ENCODE measurements at places on chromosomes 6 and 20.

DNA sequence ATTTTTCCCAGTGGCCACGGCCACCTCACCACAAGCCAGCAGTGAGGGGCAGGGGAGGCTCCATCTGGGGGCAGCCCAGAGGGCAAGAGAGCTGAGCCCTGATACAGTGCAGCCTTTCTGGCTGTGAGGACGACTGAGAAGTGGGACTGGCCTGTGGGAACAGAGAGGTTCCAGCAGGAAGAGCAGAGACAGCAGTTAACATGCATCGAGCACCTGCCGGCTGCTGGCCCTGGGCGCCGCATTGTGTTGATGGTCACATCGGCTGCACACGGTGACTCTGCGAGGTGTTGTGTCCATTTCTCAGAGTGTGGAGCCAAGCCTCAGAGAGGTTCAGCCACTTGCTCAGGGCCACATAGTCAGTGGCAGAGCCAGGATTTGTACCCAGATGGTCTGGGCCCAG, 9.8 kb downstream of the FOXS1 start:
- no peak for DNase-seq

DNA sequence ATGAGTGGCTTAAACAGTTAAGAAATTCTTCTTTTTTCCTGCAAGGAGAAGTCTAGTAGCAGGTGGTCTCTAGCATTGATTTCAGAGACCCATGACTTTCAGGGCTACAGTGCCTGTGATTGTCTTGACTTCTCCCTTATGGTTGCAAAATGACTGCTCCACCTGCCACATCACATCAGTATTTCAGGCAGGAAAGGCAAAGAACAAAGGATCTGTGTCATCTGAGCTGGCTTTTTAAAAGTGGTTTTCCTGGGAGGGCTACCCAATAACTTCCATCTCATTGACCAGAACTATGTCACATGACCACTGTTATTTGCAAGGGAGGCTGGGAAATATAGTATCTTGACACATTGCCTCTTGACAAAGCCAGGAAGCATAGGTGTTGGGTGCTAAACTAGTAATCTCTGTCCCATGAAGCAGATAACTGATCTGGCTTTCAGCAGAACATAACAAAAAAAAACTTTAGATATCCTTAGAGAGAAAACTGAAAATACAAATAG, 226.2 kb downstream of the DHX35 start:
- no peak for DNase-seq

DNA sequence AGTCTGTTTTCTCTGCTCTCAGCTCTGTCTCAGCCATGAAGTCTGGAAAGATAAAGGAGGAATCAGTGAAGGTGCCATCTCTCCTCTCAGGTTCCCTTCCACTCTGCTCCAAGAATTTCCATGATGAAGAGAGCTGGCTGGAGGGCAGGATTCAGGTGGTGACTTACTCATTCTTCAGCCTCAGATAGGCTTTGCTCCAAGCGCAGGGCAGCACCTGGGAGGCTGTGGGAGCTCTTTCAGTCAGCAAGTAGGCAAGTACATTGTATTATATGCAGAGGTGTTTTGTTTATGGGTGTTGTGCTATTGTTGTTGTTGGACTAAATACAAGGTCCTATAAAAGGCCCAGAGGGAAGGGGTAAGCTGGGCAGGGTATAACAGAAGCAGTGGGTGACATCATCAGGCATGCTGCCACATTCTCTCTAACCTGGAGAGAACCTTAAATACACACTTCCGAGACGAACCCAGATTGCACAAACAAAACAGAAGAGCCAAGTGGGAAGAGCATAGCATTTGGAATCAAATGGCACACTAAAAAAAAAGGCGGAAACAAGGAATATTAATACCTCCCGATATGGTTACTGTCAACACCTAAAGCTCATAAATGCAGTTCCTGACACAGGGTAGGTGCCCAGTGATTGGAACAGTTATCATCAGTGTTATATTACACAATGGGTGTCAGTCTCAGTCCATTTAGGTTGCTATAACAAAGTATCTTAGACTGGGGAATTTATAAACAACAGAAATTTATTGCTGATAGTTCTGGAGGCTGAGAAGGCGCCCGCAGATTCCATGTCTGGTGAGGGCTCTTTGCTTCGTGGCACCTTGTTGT, 14.5 kb upstream of the PSMG4 start:
- DNase-seq = no peak

GRCh38 chr20:25669826-25670422, 26.7 kb downstream of the ZNF337 start:
- DNase-seq = peak; percentile 79

All from cardiac fibroblast (primary cell).